ENCODE measurements at places on chromosomes 4 and X. TPM values are rescaled to one million over a fixed set of nuclear protein-coding genes. Genes with fewer than 3 reads are reported as not detected.

WAS gene
- 13.4 TPM for polyA plus RNA-seq

LUZP4 gene
- not detected for polyA plus RNA-seq

NAAA gene
- polyA plus RNA-seq = 115 TPM

TLR1 gene
- polyA plus RNA-seq = 16.2 TPM

CAPN6 gene
- not detected for polyA plus RNA-seq

STATH gene
- not detected for polyA plus RNA-seq

RTL3 gene
- polyA plus RNA-seq = not detected

FAAH2 gene
- 19.4 TPM for polyA plus RNA-seq

NHSL2 gene
- polyA plus RNA-seq = 12.7 TPM

GPR119 gene
- not detected for polyA plus RNA-seq

PPARGC1A gene
- polyA plus RNA-seq = not detected

FAT4 gene
- polyA plus RNA-seq = not detected

RADX gene
- polyA plus RNA-seq = 5.2 TPM

SPANXN1 gene
- polyA plus RNA-seq = not detected

TGIF2LX gene
- not detected for polyA plus RNA-seq

PLXNB3 gene
- not detected for polyA plus RNA-seq

ZNF185 gene
- polyA plus RNA-seq = 2.7 TPM

TMSB15A gene
- not detected for polyA plus RNA-seq

SULT1E1 gene
- not detected for polyA plus RNA-seq

CNKSR2 gene
- 1.5 TPM for polyA plus RNA-seq

HAND2 gene
- not detected for polyA plus RNA-seq

KCNE5 gene
- polyA plus RNA-seq = not detected

MAP7D2 gene
- polyA plus RNA-seq = 0.14 TPM

SRPK3 gene
- polyA plus RNA-seq = not detected

GLOD5 gene
- not detected for polyA plus RNA-seq

PGAM4 gene
- 0.45 TPM for polyA plus RNA-seq

PDLIM3 gene
- not detected for polyA plus RNA-seq

FOXR2 gene
- not detected for polyA plus RNA-seq

FAM9C gene
- polyA plus RNA-seq = 0.34 TPM

NIPAL1 gene
- 0.65 TPM for polyA plus RNA-seq

AGA gene
- 34.2 TPM for polyA plus RNA-seq

CCDC110 gene
- polyA plus RNA-seq = 0.24 TPM

GPRASP1 gene
- 1.9 TPM for polyA plus RNA-seq

FAM47E gene
- not detected for polyA plus RNA-seq

SH3RF1 gene
- polyA plus RNA-seq = 0.11 TPM

SPIN4 gene
- polyA plus RNA-seq = 0.52 TPM

BEX5 gene
- 12.0 TPM for polyA plus RNA-seq

MAGEB16 gene
- polyA plus RNA-seq = not detected

PLP1 gene
- not detected for polyA plus RNA-seq

ALPK1 gene
- polyA plus RNA-seq = 3.9 TPM

FAM241A gene
- 4.7 TPM for polyA plus RNA-seq

MAGEA2 gene
- not detected for polyA plus RNA-seq

F8A3 gene
- 9.8 TPM for polyA plus RNA-seq

CFAP47 gene
- polyA plus RNA-seq = not detected

AREG gene
- polyA plus RNA-seq = 1.4 TPM

EPGN gene
- polyA plus RNA-seq = not detected

CXCL10 gene
- polyA plus RNA-seq = not detected

CACNA1F gene
- 0.03 TPM for polyA plus RNA-seq

PROM1 gene
- not detected for polyA plus RNA-seq

ETDB gene
- not detected for polyA plus RNA-seq

RPS6KA6 gene
- not detected for polyA plus RNA-seq

ZNF157 gene
- 0.22 TPM for polyA plus RNA-seq

NUDT6 gene
- polyA plus RNA-seq = 2.8 TPM

RBPJ gene
- 96.3 TPM for polyA plus RNA-seq

TMEM154 gene
- polyA plus RNA-seq = 41.9 TPM

TLR2 gene
- polyA plus RNA-seq = 1.3 TPM

BEX4 gene
- polyA plus RNA-seq = 101 TPM

CCSER1 gene
- 0.47 TPM for polyA plus RNA-seq

IL21 gene
- not detected for polyA plus RNA-seq

All from CD4-positive, alpha-beta memory T cell (primary cell).